ENCODE measurements at places on chromosomes 5 and 9.

GRCh38 chr5:172699999-172700364 lies 58.9 kb downstream of the NEURL1B start:
- DNase-seq = no peak

- no peak for DNase-seq
These were observed 136.3 kb downstream of the APBA1 start for GRCh38 chr9:69535911-69536310.

DNA sequence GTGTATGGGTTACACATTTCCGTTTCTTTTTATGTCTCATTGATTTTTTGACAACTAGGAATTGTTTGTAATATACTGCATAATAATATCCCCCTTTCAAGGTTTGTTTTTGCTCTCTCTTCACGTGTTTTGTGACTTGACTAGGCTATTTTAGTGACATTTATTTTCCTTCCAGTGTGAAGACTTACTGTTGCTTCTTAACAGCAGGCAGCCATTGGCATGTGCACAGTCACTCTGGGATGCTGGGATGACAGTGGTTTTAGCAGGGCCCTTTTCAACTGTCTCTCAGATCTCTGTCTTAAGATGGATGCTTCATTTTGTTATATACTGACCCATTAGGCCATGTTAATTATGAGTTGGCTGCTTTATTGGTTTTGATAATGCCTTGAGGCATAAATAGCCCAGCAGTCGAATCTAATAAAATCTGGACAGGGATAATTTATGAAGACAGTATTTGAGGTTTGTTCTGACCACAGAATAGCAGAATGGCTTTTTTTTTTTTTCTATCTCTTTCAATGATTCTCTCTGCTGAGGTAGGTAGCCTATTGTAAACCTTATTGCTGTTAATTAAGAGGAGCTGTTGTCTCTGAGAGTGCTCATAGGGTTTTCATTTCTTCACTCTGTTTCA lies 536.0 kb downstream of the GABRG2 start:
- no peak for DNase-seq

DNA sequence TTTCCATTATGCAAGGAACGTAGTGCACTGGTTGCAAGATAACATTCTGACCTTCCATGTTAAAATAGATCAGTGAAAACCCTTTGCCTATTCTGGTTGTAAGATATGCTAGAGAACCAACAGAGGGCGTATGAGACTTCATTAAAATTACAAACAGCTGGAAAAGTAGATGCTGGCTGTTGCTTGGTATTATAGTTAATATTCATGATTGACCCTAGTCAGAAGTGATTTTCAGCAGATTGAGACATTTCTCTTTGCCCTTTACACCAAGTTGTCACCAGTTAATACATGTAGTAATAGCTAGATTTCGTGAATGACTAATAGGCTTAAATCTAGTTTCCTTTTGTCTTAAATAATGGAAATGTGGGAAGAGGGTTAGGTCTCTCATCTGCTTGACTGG lies 13.8 kb upstream of the FGF18 start:
- DNase-seq = no peak

DNA sequence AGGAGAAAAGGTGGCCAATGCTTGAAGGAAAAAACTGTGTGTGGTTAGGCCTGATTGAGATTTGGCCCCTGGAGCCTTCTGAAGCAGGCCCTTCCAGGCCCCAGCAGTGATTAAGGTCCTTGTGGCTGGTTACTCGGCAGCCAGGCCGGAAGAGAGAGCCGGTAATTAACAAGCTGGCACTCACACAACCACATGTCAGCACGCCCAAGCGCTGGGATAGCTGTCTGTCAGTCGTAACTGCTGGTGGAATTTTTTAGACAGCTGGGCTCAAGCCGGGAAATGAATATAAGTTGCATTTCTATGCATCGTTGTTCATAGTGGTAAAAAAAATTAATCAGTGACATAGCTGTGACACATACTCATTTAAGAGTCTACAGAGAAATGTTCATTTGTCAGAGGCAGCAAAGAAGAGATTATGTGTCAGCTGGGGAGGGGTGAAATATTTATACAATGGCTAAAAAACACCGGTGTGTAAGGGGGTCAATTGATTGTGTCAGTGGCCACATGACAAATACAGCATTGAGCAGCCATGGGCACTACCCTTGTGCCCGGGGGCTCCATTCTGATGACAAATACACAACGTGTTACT lies 13.7 kb upstream of the ARAP3 start:
- DNase-seq = no peak

DNA sequence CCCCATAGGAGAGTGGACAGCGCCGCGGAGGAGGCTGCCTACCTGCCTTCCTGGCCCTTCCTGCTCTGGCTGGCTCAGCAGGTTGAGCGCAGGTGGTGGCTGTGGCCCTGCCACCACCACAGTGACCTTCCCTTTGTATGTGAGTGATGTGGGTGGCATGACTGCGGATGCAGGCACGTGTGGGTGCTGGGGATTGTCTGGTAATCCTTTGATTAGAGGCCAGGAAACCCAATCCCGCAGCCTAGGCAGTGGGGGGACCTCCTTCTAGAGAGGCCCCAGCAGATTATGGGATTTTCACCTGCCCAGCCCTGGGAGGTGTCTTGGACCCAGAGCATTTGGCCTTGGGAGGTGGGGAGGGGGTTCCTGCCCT lies 16.5 kb downstream of the RXRA start:
- no peak for DNase-seq

DNA sequence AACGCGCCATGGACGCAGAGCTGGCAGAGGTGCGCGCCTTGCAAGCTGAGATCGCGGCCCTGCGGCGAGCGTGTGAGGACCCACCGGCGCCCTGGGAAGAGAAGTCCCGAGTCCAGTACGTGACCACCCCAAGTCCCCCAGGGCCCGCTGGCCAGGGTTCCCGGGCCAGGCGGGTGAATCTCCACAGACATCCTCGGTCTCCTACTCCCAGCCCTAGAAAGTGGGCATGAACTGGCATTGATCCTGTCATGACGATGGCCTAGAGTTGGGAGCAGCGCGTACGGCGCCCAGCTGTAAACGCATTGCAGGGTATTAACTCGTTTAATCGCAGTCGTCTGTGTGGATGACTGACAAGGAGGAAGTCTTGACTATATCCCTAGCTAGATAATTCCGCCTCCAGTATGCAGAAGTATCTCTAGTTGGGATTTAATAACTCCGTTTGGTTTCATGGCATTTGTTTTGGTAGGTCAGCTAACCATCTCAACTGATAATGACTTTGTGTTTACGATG lies 293 bp downstream of the CENPP start:
- no peak for DNase-seq

DNA sequence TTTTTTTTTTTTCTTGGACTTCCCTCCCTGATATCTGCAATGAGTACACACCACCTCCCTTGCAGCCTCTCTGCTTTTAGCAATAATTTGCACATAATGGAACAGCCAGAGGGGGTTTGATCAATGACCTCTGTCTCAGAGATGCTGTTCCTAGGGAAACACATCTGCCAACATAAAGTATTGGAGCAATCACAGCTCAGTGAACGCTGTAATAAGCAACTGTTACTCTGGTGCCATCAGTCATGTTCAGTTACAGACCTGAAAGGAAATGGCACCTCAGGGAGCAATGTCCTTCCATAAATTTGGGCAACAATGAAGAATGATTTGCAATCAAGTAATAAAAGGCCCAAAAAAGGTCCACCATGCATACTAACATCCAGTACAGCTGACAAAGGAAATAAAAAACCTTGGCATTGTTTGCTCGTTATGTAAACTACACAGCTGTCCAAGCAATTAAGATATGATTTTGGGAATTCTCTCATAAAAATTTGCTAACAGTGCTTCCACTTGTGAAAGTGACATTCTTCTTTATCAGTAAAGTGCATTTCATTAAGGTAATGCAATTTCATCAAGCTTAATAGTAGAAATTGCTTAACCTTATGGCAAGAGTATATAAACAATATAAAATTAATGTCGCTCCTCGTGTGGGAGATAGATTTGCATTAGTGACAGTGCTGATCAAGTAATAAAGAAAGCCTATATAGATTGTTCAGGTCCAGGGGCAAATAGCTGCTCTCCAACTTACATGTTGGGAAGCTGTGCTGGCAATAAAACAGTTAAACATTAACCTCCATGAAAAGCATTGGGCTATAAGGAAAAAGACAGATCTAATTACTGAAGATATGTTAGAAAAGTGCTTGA lies 167.8 kb downstream of the RASEF start:
- DNase-seq = no peak

DNA sequence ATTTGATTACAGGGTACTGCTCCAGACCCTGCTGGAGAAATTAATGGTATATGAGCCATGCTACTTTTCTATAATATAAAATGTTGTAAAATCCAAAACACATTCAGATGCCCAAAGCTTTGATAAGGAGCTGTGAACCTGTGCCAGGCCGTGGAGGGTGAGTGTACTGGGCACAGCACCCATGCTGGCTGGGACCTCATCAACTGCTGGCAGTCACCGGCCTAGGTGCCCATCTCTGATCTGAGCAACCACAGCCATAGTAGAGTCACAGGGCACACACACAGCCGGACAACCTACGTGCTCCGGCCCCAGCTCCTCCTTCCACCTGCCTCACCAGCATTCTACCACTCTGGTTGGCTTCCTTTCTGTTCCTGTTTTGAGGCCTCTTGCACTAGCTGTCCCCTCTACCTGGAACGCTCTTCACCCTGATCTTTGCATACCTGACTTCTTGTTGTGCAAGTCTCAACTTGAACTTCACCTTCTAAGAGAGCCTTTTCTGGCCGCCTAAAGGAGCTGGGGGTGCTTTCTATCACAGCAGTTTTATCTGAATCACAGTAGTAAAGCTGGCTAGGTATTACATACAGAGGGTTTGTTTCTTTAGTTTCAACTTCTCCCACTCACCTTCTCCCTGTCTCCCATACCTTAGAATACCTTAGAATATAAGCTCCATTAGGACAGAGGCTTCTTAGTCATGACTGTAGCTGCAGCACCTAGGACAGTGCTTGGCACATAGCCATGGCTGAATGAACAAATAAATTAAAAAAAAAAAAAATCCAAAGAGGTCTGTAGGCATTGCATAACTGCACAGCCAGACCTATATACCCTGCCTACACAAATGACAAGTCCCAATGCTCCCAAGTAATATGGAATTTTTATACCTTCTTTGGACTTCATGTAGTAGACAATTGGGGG lies 51.7 kb downstream of the MED27 start:
- no peak for DNase-seq

GRCh38 chr5:126383246-126383645 lies 40.0 kb upstream of the GRAMD2B start:
- no peak for DNase-seq

- DNase-seq = no peak
These were observed 23.9 kb downstream of the GFI1B start for GRCh38 chr9:133002147-133003070.

DNA sequence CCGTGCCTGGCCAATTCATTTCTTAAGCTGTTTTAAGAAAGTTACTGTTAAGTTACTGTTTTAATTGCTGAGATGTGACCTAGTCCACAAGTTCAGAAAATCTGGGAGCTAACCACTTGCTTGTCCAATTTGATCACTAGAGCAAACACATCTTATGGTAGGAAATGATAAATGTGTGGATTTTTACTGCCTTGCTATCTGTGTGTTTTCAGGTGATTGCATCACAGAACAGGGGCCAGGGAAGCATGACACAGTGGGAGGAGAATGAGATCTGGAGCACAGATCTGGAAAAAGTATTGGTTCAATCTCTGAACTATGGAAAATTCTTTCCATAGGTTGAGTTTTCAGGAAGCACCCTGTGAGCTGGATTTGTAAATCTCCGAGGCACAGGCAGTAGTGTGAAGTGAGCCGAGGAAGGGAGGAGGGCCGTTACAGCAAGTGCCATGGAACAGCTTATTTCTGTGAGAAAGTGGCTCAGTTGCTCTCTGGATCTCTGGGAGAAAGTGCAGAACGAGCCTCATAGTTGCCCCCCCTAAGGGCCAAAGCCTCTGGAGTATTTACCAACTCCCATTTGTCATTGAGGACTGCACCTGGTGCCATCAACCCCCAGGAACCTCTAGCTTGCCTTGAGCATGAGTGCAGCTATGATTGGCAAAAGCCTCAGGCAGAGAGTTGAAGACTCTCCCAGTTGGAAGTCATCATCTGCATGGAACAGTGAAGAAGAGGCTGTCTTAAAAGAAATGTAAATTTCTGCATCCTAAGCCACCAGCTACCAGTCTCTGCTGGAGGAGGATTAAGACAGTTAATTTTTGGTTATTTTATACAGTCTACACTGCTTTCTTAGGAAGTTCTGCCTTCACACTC lies 161.8 kb upstream of the CLINT1 start:
- DNase-seq = no peak

- no peak for DNase-seq
These were observed 247.5 kb downstream of the GABRB2 start for GRCh38 chr5:161299053-161299452.

DNA sequence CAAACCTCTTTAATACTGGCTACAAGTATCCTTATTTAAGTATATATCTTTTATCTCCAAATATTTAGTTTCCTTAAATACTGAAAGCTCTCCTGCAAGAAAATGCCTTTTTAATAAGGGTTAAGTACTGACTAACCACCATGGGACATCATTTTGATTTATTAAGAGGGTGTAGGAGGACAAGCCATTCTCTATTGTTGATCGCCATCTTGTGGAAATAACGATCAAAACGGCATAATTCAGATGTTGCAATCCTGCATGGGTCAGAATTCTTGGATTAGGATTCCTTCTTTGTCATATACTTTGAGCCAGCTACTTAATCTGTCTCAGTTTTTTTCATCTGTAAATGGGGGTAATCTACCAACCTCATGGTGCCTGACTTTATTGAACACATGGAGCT lies 28.7 kb upstream of the C5orf46 start:
- no peak for DNase-seq

- no peak for DNase-seq
These were observed 6.7 kb upstream of the BRINP1 start for GRCh38 chr9:119375892-119376291.
